ENCODE measurements at places on chromosomes 11 and 22. TPM values are rescaled to one million over a fixed set of nuclear protein-coding genes. Genes with fewer than 3 reads are reported as not detected.

DNA sequence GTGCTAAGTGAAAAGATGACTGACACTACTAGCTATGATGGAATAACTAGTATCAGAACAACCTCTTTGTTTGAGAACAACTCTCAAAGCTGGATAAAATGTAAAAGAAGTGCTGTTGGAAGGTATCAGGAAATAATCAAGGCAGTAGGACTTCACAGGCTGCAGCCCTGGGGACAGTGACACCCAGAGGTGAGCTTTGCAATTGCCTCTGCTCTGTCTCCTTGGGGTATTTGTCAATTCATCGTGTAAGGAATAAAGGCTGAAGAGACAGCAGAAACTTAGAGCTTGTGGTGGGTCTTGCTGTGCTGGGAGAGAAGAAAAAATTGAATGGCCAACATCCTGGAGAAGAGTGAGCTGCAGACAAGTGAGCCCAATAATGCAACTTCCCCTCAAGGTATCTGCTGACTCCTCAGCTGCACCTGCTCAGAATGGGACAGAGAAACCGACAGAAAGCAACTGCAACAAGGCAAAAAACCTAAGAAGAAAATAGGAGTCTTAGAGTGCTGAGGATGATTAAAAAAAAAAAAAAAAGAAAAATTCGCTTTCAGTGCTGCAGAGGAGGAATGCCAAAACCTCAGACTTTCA, 141.1 kb downstream of the RCN1 start:
- DNase-seq: no peak
- H3K4me1 ChIP-seq: no peaks in the 10 kb centered on the region
- no peaks in the 10 kb centered on the region for H3K36me3 ChIP-seq
- no peak overlapping the region for H3K4me3 ChIP-seq
- H3K27me3 ChIP-seq: no peaks in the 10 kb centered on the region

GRCh38 chr22:48263431-48263765, 1500.9 kb downstream of the TBC1D22A start:
- H3K4me3 ChIP-seq: no peak overlapping the region
- H3K36me3 ChIP-seq: no peaks in the 10 kb centered on the region
- no peaks in the 10 kb centered on the region for H3K4me1 ChIP-seq
- H3K27ac ChIP-seq: no peak overlapping the region
- no peaks in the 10 kb centered on the region for H3K27me3 ChIP-seq

MRE11 gene
- total RNA-seq: 6.0 TPM

SCT gene
- not detected for total RNA-seq

FOSL1 gene
- total RNA-seq: 6.8 TPM

- no peaks in the 10 kb centered on the region for H3K27me3 ChIP-seq
- DNase-seq: no peak
- peaks cover 20% of the 10 kb centered on the region for H3K4me1 ChIP-seq
- H3K36me3 ChIP-seq: peaks cover 60% of the 10 kb centered on the region
These were observed 3.8 kb downstream of the PCSK7 start for GRCh38 chr11:117228091-117228490.
